Forelimb muscle (tissue), 1 donor: ENCODE measurements at places on chromosomes 3 and 15.
A peak's percentile ranks its signal among the peaks of the same experiment; 100 is the strongest.

- peak; percentile 48 for DNase-seq
Observed at GRCh38 chr3:153927107-153927506, 194.1 kb upstream of the ARHGEF26 start.

DNA sequence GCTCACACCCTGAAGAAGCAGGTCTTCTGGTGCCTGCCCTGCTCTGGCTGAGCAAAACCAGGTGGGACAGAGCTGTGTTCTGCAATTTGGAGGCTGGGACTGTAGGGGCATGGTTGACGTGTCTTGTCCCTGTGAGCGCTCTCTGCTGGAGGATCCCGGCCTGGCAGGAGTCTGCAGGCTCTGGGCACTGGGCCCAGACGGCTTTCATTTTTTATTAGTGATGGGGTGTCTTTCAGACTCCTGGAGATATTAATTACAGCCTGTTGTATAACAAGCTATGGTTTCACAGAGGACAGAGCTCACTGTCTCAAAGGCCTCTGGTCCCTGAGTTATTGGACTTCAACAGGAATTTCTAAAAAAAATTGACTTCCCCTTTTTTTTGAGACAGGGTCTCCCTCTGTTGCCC, 29.5 kb upstream of the ZNF710 start:
- no peak for DNase-seq

- DNase-seq = peak; percentile 28
Observed at GRCh38 chr3:60743631-60744164, 507.6 kb downstream of the FHIT start.

DNA sequence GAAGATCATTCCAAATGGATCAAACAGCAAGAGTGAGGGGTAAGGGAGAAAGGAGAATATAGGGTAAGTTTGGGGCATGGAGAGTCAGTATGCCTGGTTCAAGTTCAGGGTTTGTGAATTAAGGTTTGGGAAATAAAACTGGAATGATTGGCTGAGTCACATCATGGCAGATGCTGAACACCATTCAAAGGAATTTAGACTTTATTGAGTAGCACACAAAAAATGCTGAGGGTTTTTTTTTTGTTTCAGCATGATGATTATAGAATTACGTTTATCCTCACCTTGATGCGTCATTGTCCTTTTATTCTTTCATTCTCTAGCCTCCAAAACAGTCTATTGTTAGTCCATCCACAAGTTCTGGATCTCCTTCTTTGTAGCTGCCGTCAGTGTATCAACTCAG, 220.0 kb upstream of the UMPS start:
- DNase-seq = no peak

GRCh38 chr3:130473416-130473815, 43.6 kb upstream of the COL6A6 start:
- DNase-seq = no peak

DNA sequence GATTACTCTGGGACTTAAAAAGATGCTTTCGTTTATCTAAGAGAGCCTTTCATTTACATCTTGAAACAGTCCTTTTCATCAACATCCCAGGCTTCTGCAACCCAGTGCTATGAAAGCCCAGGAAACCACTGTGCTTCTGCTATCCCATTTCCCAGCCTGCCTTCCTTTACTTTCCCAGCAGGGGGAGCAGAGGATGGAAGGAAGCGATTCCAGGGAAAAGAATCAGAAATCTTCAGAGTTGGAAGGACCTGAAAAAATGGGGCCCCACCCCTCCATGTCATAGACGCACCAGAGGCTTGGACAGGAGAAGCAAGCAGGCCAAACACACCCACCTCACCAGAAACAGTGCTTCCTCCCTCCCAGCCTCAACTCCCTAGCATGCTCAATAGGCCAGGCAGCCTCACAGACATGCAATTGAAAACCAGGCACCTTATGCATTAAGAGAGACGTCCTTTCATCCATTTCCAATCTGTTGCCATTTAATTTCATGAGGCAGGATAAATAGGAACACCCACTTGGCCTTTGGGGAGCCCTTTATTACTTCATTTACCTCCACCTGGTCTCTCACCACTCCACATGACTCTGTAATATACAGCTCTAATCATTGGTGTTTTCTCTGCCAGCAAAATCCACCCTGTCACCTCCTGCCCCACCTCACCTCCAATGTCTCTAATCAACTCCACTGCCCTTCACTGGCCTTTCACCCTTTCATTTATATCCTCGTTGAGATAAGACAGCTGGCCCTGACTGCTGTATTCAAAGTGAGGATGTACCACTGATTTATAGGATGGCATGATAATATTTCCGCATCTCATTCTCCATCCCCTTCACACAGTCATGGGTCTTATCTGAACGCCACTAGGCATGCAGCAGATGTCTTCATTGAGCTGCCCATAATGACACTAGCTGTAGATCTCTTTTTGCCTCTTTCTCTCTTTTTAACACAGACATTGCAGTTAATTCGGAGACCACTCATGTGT, 583.9 kb downstream of the NTRK3 start:
- no peak for DNase-seq

- no peak for DNase-seq
Observed at GRCh38 chr15:25372298-25372697, 66.5 kb downstream of the UBE3A start.

- no peak for DNase-seq
Observed at GRCh38 chr3:7015683-7016440, 154.9 kb downstream of the GRM7 start.

- DNase-seq = no peak
Observed at GRCh38 chr15:95584088-95584487, 746.4 kb upstream of the NR2F2 start.

GRCh38 chr15:31255176-31255510, 71.5 kb upstream of the KLF13 start:
- no peak for DNase-seq
